ENCODE measurements at places on chromosomes 5 and 9.
A peak's percentile ranks its signal among the peaks of the same experiment; 100 is the strongest.

- no peak for DNase-seq
These were observed 31.6 kb downstream of the C9orf40 start for GRCh38 chr9:74920944-74921626.

DNA sequence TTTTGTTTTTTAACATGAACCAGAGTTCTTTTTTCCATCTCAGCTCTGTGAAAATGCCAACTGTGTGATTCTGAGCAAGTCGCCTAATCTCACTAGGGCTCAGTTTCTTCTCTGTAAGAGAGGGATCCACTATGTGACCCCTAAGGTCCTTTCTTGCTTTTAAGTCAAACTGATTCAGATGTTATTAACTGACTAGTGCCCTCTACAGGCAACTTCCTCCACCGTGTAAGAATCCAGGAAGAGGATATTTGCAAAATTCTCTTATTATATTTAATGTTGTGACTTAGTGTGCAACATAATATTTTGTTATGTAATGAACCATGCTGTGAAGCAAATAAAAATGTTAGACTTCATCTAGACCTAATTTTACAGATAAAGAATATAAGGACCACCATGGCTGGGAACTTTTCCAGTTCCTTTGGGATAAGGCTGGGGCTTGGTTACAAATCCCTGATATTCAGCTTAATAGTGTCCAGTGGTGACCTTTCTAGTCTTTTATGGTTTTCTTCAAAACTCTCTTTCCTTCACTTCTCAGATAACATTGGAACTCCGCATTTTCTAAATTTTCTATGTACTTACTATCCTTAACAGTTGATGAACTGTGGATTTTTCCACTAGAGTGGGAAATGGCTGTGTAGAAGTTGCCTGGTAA, 244.7 kb downstream of the PIK3R1 start:
- DNase-seq: peak; percentile 24

GRCh38 chr5:113320273-113320780, 114.5 kb downstream of the TSSK1B start:
- DNase-seq: no peak

DNA sequence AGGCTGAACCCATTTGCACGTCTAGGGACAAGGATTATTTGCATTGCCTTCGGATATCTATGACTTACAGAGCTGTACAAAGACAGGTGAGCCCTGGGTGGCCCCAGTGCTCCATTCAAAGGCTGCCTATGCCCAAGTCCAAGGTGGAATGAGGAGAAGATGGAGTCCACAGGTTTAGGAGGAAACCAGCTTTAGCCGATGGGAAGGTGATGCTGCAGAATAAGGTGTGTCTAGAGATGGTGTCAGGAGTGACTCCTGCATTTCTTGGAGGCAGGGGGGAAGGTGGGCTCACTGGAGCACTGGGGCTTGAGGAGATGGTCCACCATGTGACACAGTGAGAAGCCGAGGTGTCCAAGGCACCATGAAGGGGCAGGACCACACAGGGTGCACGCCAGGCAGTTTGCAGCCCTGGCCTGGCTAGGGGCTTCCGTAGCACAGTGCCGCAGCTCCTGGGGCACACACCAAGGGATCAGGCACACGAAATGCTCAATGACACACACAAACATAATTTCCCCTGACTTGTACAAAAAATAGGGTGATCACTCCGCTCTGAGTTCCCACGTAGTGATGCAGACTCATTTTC, 32.1 kb downstream of the SEMA4D start:
- no peak for DNase-seq

DNA sequence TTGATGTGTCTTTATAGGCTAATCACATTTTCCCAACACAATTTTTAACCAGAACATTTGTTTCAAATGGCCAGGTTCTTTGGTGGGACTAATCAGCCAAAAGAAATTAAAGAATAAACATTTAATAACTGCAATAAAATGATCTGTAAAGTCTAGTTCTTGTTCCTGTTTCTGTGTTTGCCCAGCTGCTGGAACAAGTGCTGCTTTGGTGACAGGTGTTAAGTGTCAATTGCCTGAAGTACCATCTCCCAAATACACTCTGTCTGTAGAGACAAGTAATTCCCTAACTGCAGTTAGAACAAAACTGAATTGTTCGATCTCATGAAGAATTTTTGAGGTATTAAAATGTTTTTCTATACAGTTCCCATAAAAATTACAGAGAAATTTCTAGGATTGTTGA, 402.3 kb upstream of the CHD1 start:
- no peak for DNase-seq

DNA sequence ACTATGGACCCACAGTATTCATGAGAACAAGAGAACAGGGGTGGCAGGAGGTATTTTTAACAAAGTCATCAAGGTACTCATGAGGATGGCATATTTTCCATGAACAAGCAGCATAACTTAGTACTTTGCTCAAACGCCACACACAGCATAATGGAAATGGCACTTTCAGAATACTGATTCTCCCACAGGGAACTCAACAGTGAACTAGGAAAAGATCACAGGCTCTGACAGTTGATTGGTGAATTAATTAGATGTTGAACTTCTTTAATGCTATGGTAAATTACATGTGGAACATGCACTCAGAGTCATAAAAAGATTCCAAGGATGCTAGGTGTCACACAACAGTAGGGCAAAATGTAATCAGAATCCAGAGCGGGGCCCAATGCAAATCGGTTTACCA, 1088.6 kb upstream of the C9orf72 start:
- no peak for DNase-seq

DNA sequence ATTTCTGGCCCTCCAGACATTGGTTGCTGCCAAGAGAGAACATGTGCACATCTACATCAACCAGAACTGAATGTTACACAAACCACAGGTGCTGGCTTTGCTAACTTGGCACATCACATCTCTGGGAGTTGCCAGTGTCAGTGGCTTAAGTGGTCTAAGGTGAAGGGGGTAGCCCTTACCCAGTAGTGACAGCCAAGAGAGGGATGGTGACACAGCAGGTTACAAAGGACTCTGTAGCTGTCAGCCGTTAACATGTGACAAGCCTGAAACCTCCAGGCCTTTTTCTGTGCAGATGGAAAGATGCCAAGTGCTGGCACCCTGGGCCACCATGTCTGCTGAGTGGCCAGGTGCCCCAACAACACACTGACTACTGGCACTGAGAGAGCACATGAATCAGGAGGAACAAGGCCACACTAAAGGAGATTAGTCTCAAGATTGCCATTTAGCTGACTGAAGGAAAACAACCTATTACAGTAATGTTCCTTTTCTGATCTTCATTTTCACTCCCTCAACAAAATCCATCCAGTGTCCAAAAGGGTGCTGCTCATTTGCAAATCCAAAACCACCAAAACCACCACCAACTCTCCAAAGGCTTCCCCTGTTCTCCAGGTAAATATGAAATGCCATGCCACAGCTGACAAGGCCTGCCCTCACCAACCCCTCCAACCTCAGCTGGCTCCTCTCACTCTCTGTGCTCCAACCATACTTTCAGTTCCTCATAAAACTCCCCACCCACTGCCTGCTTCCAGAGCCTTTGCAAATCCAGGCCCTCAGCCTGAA, 20.2 kb downstream of the SIL1 start:
- DNase-seq: no peak

DNA sequence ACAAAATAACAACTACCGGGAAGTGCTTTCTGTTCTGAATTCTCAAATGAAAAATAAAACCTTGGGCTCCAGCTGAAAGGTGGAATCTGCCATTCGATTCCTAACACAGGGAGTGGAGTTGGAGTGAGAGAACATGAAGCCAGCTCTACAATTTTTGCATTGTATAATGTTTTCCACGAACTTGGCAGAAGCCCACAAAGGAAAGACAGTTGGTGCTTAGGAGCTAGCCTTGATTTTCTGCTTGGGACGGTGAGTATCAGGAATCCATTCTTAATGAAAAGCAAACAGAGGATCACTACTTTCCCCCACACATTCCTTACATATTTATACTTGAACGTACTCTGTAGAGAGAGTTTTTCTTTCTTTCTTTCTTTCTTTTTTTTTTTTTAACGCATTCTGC, 74.2 kb upstream of the FBXL7 start:
- DNase-seq: no peak

Data from HFF-Myc (cell line).